ENCODE measurements at places on chromosomes 5 and 9.

- DNase-seq = no peak
Observed at GRCh38 chr9:34047864-34048726, 592 bp downstream of the UBAP2 start.

DNA sequence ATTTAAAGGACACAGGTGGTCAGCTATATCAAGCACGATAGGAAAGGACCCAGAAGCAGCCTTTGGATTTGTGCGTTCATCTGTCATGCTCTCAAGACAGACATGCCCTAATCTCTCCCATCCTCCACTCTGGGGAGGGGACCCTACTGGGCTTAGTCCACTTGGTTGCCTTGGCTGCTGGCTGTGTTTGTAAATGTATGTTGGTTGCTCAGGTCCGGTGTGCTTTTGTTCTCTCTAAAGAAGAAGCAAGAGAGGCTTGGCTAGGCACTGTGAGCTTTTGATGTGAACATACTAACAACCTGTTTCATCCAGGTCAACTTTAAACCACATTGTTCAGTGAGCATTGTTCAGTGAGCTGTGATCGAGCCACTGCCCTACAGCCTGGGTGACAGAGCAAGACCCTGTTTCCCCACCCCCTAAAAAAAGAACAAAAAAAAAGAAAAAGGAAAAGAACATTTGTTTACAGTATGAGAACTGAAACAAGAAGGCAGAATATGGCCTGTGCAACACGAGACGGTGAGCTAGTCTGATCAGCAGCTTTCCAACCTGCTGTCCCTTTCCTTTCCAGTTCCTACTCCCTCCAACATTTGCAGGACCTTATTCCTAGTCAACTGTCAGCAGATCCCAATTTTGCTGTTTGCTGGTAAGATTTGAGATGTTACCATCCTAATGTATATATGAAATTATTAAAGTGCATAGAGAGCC, 228.3 kb downstream of the ARHGAP26 start:
- DNase-seq = no peak

GRCh38 chr5:1279443-1280151, 15.3 kb downstream of the TERT start:
- no peak for DNase-seq

GRCh38 chr5:148924817-148925216, 98.4 kb downstream of the ADRB2 start:
- DNase-seq = no peak

DNA sequence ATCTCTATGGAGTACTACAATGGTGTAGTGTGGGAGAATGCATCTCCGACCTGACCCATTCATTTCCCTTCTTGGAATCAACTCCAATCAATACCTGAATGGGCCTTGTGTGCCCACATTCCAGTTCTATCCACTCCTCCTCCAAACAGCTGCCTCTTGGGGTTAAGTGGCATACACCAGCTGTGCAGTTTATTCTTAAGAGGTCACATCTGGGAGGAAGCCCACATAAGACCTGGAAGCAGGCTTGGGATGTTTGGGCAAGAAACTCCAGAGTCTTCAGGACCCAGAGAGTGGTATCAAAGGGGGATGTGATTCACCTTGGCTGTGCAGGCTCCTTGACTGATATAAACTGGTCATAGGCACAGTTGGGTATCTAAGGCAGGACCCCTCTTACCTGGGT, 46.0 kb downstream of the ACTBL2 start:
- DNase-seq = no peak

DNA sequence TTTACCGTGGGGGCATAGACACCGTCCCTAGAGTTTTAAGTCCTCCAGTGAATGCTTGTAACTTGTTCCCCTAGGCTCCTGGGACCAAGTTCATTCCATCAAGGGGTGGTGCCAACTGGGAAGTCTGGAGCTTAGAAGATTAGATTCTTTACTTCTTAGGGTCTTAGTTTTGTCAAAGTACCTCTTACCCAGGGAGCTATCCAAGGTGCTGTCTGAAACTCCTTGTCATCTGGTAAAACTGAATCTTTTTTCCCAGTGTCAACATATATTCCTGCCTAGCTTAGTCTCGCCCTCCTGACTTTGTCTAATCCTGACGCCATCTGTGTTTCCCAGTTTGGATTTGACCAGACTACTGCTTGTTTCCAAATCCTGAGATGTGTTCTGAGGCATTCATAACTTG, 41.6 kb downstream of the MAMDC2 start:
- no peak for DNase-seq

DNA sequence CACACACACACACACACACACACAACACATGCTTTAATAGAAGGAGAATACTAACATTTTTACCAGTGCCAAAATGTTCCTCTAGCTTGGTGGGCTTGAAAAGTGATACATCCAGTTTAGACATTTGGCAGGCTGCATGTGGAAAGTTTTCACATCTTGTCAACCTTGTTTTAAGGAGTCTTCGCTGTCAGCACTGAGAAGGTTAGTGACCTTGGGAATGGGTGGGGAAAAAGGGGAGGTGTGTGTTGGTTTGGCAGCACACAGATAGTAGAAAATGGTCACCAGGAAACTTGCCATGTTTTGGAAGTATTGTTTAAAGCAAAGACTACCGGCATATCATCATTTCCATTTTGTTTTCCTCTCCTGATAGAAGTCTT, 346.5 kb upstream of the ADAMTSL1 start:
- no peak for DNase-seq

- no peak for DNase-seq
Observed at GRCh38 chr5:32991421-32991815, 280.3 kb downstream of the NPR3 start.

- no peak for DNase-seq
Observed at GRCh38 chr5:159083548-159084452, 15.9 kb downstream of the EBF1 start.

DNA sequence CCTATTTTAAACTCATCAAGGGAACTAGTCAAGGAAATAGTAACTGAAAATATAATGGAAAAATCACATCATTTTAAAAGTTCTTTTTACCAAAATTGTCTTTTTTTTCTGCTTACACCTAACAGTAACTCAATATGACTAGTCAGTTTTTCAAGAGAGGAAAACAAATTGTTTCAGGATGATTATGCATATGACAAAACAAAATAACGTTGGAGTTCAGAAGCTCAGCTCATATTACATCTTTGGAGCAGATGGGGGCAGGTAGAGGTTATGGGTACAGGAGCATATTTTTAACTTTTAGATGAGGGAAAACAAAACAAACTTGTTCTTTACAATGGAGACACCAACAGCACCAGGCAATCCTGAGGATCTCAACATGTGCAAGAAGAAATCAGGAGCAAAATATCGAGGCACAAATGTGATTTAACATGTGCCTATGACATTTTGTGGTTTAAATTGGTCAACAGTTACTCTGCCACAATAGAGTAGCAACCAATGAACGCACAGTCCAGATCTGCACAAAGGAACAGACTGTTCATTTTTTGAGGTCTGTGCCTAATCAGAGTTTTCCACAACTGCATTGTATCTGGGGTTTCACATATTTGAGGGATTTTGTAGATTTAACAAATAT, 659.0 kb downstream of the ANXA1 start:
- no peak for DNase-seq

GRCh38 chr5:109756543-109757185, 66.9 kb downstream of the MAN2A1 start:
- DNase-seq = no peak

- no peak for DNase-seq
Observed at GRCh38 chr5:17425385-17426070, 72.5 kb upstream of the TAF11L2 start.

DNA sequence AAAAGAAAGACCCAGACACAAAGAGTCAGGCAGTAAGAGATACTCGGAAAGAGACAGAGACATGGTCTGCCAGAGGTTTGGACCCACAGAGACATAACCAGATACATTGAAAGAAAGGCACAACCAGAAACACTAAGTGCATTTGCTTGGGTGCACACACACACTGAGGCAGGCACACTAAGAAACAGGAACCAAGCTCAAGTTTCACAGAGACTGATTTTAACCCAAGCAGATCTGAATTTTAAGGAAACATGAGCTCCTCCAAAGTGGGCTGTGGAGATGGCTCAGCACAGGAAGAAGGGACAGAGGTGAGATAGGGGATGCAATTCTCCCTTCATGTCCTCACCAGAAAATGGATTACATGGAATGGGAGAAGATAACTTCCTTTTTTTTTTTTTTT, 9.5 kb downstream of the AQP3 start:
- DNase-seq = no peak

DNA sequence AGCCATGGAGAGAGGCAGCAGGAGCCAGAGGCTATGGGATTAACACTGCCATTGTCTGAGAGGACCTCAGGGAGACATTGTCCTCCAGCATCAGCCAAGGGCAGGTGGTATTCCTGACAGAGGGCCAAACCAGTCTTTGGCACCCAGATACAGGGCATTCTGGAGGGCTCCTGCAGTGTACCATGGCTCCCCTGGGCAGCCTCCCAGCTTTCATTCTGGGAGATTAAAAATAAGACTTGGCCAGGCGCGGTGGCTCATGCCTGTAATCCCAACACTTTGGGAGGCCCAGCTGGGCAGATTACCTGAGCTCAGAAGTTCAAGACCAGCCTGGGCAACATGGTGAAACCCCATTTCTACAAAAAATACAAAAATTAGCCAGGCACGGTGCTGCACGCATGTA, 4.2 kb downstream of the MTAP start:
- no peak for DNase-seq

DNA sequence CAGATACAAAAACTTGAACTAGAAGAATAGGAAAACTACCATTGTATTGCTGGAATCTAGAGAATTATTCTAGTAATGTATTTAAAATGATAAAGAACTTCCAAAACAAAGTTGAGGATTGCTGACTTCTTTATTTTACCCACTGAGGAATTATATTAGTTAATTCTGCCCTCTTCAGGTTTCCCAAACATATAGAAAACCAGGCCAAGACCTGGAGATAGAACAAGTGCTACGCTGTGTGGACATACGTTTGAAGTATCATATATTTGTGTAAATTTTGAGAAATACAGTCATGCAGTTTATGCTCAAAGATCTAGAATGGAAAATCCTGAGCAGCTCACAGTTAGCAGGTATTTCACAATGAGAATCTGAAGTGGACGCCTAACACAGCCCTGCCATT, 162.3 kb upstream of the CYLC2 start:
- DNase-seq = no peak

DNA sequence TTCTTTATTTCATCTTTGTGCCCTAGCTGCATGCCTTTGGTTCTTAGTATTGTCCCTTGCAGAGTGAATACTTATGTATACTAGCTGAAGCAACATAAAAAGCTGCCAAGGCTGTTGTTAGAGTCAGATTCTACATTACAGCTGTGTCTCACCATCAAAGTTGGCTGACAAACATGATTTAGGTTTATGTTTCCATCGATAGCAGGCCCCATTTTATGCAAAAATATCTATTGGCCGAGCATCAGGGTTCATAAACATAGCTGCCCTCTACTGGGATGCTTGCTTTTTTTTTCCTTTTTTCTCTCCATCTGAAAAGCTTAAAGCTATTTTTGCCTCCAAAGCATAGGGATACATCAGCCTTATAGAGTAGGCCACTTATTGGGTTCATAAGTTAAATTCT, 68.0 kb downstream of the FAM174A start:
- no peak for DNase-seq

GRCh38 chr5:39400713-39401578, 23.8 kb downstream of the DAB2 start:
- DNase-seq = no peak

DNA sequence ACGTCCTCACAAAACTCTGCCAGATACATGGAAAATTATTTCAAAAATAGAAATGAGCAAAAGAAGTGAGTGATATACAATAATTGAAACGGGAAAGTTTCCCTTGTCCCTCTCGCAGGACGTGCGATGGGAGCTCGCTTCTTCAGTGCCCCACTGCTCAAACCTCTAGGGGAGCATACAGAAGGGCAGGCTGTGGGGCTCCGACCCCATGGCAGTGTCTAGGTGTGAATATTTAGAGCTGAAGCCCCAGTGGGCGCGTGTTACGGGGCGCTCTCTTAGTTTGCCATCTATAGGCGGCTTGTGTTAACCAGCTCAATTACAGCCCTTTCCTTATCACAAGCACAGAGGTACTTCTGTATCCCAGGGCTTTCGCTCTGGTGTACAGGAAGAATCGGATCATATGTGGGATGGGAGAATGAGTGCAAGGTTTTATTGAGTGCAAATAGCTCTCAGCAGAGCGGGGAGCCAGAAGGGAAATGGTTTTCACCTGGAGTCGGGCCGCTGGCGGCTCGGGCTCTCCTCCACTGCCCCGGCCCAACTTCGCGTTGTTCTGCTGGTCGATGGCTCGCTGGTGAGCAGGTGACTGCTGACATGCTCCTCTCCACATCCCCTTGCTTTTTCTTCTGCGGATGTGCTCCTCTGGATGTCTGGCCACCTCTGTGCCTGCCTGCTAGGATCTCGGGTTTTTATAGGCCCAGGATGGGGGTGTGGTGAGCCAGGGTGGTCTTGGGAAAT, 334.0 kb upstream of the PTPRD start:
- DNase-seq = no peak

- DNase-seq = no peak
Observed at GRCh38 chr9:726005-726404, 115.5 kb upstream of the DMRT1 start.

DNA sequence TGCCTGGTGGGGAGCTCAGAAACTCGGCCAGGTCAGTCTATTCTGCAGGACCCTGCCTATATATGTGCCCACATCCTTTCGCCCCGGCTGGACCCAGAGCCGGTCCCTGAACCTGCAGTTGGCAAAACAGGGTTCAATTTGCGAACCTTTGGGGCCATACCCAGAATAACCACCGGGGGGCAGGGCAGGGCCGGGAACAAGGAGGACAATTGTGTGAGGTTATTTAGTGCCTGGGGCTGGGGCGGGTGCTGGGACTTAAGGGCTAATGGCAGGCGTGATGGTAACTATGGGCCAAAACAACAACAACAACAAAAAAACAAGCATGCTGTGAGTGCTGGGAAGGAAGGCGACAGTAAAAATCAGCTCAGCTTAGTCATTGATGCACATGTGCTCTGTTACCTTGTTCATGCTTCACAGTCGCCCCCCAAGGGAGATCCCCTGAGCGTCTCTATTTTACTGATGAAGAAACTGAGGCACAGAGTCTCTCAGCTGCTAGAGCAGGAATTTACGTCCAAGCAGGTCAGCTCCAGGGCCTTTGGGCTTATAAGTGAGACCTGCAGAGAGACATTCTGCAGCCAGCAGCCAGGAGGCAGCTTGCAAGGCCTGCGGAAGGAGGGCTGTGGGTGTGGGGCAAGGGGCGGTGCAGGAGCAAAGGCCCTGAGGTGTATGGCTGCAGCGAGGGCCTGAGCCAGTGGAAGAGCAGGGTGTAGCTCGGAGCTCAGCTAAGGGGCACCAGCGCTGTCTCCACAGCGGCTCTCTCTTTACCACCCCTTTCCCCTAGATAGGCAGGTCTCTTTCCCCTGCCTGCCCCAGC, 106.0 kb downstream of the PHF2 start:
- DNase-seq = no peak

Data from NCI-H446 treated with DMSO at 0.1 percent for 48 hours (cell line).